Activated CD4-positive, alpha-beta T cell treated with anti-CD3 and anti-CD28 coated beads, Interleukin-2, amount 10 ng/mL, durations not matched to agents 7 days and 5 days (primary cell): ENCODE measurements at places on chromosomes 2 and 18. TPM values are rescaled to one million over a fixed set of nuclear protein-coding genes. Genes with fewer than 3 reads are reported as not detected.

The LRRC30 gene
- total RNA-seq: not detected

The FBXO41 gene
- total RNA-seq: 20.2 TPM

The PARD3B gene
- total RNA-seq: 0.77 TPM

The SLC4A5 gene
- 3.0 TPM for total RNA-seq

The FER1L5 gene
- not detected for total RNA-seq

The DLX2 gene
- total RNA-seq: not detected

The GPBAR1 gene
- 1.0 TPM for total RNA-seq

The LCT gene
- total RNA-seq: 0.12 TPM

The ODC1 gene
- total RNA-seq: 47.1 TPM

The C1QL2 gene
- not detected for total RNA-seq

The DYNC1I2 gene
- total RNA-seq: 52.5 TPM

The DNAH7 gene
- 0.04 TPM for total RNA-seq

The VAMP5 gene
- total RNA-seq: 67.4 TPM

The CDK15 gene
- total RNA-seq: not detected
